A673 (cell line): ENCODE measurements at places on chromosomes 16 and 17.

DNA sequence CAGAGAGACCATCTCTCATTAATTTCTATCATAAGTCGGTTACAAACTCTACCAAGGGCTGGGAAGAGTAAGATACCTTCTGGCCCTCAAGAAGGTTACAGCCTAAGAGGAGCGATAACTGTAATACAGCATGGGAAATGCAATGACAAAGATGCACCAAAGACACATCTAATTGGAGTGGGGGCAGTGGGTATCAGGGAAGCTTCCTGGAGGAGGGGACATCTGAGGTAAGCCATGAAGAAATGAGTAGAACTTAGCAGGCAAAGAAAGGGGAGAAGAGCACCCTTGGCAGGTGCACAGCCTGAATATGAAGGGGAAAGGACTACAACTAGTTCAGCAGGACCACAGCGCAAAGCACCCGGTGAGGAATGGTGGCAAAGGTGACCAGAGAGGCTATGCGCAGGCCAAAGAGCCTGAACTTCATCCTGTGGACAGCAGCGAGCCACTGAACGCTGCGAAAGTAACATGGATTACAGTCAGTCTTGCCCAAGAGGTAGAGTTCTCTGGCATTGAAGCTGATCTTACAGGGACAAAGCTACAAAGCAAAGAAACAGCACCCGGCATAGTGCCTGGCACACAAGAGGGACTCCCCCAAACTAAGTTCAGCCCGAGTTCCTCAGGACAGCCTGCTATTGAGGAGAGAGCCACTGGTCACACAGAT, 2.8 kb downstream of the TBC1D10B start:
- no peak for DNase-seq

GRCh38 chr17:47285003-47285402, 31.4 kb downstream of the ITGB3 start:
- no peak for DNase-seq

- DNase-seq = peak; percentile 71
Measured at GRCh38 chr16:50093607-50094539, 28.1 kb downstream of the HEATR3 start.

DNA sequence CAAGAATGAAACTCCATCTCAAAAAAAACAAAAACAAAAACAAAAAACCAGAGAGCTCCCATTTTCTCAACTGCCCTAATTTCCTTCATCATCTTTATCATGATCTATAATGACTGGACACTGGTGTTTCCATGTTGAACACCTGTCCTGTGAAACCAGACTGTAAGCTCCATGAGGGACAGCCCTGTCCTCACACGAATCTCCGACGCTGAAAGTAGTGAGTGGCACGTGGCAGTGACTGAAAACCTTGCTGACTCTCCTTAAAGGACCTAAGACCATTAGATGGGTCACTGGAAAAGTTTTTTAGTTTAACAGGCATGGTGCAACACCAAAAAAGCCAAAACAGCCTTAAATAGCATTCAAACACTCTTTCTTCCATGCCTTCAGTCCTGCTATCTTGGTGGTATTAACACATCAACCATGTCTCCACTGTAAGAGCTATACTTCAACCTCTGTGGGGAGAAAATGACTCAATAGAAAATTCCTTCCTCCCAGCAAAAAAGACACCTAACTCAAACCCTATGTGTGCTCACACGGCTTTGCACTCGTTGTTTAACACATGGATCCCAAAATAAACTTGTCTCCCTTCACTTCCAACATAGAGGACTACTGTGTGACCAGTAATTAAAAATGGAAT, 8.3 kb downstream of the AXIN2 start:
- DNase-seq = no peak

DNA sequence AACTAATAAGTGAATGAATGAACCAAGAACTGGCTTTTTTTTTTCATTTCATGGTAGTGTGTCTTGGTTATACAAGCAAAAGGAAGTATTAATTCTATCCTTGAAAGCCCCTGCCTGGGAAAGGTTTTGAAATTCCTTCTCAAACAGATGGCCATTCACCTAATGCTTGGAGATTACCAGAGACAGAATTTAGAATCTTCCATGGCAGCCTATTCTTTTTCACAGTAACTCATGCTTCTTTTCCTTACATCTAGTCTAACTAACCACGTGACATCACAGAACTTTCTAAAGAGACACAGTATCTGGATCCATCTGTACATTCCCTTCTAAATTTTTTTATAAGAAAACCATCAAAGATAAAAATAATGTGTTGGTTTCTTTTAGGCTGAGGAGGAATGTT, 151.6 kb downstream of the FTO start:
- no peak for DNase-seq

DNA sequence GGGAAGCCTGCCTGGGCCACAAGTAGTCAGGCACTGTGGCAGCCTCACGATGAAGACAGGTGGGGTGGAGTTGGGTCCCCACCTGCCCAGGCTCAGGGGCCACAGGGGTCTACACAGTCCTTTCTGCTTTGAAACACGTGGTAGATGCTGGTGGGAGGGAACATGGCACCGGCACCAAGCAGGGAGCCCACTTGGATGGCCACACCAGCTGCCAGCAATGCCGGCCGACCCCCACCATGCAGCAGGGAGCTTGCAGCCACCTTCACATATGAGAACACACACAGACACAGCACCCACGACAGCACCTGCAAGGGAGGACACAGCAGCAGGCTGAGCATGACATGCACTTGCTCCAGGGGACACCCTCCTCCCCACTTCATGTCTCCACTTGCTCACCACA, 2.4 kb downstream of the SLC52A1 start:
- no peak for DNase-seq

- no peak for DNase-seq
Measured at GRCh38 chr16:52364500-52364899, 182.4 kb downstream of the TOX3 start.

DNA sequence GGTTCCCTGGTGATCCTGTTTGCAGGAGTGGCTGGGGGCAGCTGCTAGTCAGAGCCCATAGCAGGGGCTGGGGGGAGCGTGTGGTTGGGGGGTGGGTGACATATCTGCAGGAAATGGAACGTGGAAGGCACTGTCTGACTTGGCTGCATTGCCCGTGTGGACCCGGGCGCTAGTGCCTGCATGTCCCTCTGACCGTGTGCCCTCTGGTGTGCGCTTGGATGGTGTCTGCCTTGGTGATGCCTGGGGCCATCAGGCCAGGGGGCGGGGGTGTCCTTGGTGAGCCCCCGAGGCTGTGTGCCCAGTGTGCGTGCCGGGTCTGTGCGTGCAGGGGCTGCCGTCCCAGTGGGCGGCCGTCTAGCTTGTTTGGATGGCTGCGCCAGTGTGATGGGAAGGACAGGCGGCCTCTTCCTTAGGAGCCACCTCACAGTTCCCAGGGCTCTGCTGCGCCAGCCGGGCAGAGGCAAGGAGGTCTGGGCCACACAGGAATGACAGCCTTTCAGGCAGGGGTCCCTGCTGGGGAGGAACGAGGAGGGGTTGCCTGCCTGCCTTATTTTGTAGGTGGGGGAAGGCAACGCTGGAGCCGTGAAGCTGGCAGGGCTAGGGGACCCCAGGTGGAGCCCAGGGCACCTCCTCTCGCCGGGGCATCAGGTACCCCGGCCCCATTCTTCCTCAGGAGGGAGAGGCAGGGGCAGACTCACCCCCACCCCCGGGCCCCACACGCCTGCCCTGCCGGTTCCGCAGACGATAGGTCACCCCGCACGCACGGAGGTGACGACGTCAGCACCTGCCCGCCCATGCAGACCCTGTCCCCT, 693 bp downstream of the NDRG4 start:
- no peak for DNase-seq

GRCh38 chr17:65914784-65915342, 277.1 kb downstream of the CEP112 start:
- no peak for DNase-seq

GRCh38 chr17:77223642-77224420, 83.1 kb downstream of the SEC14L1 start:
- no peak for DNase-seq

GRCh38 chr17:69434164-69434579, 19.7 kb downstream of the MAP2K6 start:
- DNase-seq = peak; percentile 91
